ENCODE measurements at places on chromosomes 2 and 18.

DNA sequence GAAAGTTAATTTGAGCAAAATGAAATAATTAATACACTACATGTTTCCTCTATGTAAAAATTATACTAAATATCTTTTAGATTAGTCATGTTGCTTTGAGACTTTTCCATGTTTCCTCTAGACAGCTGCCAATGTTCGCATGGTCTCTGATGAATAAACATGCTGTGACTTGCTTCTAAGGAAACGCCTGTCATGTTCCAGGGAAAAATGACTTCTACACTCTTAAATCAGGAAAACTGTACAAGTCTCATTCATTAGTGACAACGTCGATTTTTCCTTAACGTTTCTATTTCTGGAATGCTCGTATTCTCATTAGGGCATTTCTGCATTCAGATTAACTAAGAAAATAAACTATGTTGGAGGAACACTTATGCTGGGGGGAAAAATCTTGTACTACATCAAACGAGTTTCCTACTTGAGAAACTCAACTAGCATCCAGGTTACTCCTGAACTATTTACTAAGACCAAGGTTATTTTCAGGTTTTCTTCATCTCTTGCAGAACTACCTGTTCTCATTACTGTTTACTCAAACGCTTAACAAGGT is 1.6 kb downstream of the COBLL1 start:
- no peak for DNase-seq

GRCh38 chr18:68733707-68734106 is 18.8 kb upstream of the TMX3 start:
- DNase-seq: no peak

GRCh38 chr18:46761059-46761769 is 4.4 kb upstream of the ST8SIA5 start:
- DNase-seq: no peak

GRCh38 chr2:235382601-235383000 is 111.2 kb upstream of the AGAP1 start:
- no peak for DNase-seq

GRCh38 chr2:198080879-198081765 is 276.7 kb downstream of the PLCL1 start:
- DNase-seq: no peak

Data from effector CD8-positive, alpha-beta T cell (primary cell).